RCC 7860 (cell line): ENCODE measurements at places on chromosomes 7 and 10.

- DNase-seq, result no peak
These were observed 250.5 kb upstream of the MEOX2 start for GRCh38 chr7:15936991-15937390.

- no peak for DNase-seq
These were observed 394.7 kb upstream of the AKR1E2 start for GRCh38 chr10:4431114-4431863.

- no peak for DNase-seq
These were observed 34.5 kb upstream of the EBLN1 start for GRCh38 chr10:22252224-22252800.

- peak; percentile 98 for DNase-seq
These were observed 3.4 kb downstream of the DNMBP start for GRCh38 chr10:100006243-100006886.

GRCh38 chr10:30188101-30188500 lies 128.7 kb upstream of the JCAD start:
- no peak for DNase-seq

DNA sequence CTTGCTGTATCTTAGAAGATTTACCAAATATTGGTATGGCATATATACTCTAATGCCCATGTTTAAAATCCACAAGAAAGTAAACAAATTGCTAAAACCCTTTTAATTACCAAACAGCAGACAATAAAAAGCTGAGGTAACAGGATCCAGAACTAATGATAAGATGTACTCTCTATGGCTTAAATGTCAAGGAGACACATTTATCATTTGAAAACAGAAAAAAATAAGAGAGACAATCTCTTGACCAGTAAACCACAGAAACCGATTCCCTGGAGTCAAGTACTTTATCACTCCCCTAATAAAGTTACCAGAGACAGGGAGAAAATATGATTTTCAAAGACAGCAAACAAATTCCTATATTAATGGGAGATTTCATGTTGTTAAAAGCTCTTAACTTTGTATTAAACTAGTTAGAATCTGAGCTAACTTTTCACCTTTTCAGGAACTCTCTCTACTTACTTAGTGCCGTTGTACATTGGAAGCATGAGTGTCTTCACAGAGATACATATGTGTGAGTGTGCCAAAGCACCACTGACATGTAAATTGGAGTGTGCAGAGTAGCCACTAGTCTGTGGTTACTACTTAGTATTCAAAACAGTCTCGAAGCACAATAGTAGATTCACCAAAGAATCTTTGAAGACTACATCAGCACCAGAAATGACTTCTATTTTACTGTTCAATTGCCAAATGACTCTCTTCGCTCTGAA lies 44.2 kb downstream of the TSPAN12 start:
- DNase-seq, result no peak

GRCh38 chr7:67661-68395 lies 124.5 kb upstream of the FAM20C start:
- DNase-seq, result no peak

DNA sequence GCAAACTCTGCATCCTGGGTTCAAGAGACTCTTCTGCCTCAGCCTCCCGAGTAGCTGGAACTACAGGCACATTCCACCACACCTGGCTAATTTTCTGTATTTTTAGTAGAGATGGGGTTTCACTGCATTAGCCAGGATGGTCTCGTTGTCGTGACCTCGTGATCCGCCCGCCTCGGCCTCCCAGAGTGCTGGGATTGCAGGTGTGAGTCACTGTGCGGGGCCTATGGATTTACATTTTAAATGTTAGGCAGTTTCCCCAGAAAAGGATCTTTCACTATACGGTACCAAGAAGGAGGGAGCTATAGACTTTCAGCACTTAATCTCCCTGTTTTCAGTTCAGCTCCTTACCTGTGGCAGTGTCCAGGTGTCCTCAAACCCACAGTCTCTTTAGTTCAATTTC lies 50.8 kb downstream of the SIRT1 start:
- no peak for DNase-seq

DNA sequence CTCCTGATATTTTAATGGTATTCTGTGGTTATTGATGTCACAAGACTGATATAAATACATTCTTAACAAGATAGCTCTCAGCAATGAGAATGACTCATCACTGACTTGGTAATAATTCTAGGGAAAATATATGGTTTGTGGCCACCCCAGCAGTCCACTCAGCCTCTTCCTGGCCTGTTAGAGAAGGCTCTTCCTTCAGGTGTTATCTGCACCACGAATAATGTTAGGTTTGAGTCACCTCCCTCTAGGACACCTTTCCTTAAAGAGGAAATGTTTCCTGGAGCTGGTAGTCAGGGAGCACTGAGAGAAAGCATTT lies 163.3 kb downstream of the SVIL start:
- DNase-seq, result peak; percentile 94

GRCh38 chr7:142908921-142909890 lies 23.7 kb upstream of the TRPV6 start:
- DNase-seq, result no peak

DNA sequence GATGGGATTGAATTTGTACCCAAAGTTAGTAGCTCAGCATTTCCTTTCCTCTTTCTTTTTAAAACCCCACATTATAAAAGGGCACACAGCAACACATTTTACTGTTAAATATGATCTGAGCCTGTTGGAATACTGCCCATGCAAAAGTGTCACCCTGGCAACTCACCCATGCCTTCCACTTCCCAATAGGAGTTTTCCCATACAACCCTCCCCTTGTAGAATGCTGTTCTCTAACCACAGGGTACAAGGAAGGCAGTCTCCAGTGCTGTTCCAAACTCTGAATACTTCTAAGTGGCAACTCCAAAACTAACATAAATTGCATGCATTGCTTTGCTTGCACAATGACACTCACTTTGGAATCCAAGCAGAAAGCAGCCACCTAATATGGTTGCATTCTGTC lies 60.8 kb downstream of the NRCAM start:
- DNase-seq, result no peak

GRCh38 chr10:77548157-77548556 lies 89.5 kb downstream of the KCNMA1 start:
- DNase-seq, result no peak

DNA sequence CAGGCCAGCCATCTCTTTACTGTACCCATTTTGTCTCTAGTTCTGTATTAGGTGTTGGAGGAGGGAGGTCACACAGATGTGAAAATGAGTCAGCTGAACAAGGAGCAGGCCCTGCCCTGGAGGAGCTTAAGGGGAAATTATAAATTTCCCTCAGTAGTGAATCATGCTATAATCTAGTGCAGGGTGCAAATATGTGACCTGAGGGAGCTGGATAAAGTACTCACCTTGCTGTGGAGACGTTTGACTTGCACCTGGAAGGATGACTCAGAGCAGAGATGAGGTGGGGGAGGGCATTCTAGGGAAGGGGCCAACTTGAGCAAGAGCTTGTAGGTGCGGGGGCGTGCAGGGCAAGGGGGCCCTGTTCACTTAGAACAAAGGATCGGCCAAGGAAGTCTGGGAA lies 610.6 kb downstream of the SDK1 start:
- no peak for DNase-seq

DNA sequence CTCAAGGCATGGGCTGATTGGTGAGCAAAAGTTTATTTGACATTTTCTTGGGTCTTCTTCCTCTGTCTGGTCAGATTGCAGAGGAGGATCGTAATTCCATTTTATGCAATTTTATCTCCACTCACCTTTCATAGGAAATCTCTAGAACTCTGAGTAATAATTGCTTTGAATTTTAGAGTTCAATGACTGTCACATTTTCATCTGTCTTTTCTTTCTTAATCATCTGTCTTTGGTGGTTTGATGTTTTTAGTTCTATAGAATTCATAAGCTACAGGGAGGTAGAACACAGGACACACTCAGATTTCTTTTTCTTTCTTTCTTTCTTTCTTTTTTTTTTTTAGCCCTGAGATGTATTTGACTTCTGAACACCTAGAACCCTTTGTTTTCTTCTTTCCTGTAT lies 11.6 kb downstream of the GATA3 start:
- no peak for DNase-seq

DNA sequence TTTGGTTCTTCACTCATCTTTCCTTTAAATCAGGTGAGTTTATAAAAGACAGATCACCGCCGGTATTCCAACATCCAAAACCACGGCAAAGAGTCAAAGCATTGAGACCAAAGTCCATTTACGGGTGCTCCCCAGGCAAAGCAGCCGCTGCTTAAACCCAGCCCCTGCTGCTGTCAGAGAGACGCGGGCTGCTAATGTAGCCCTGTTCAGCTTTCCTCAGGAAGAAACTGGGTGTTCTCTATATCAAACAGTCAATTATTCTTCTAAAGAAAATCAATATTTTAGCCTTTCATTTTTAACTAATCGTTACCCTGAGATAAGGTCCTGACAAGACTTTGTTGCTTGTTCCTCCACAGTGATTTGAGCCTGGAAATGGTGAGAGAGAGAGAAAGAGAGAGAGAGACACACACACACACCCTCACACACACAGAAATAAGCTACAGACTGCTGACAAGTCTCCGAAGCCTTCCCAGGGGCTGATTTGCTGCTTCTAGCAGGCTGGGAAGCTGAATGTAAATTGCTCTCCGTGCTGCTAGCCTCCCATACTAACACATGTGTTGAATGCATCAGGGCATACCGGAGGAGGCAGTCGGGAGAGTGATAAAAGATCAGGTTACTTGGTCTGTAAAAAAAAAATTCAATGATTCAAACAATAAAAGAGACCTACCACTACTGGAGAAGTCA lies 183.0 kb upstream of the ANK3 start:
- peak; percentile 10 for DNase-seq

GRCh38 chr7:2929321-2930201 lies 85.5 kb upstream of the GNA12 start:
- DNase-seq, result no peak

DNA sequence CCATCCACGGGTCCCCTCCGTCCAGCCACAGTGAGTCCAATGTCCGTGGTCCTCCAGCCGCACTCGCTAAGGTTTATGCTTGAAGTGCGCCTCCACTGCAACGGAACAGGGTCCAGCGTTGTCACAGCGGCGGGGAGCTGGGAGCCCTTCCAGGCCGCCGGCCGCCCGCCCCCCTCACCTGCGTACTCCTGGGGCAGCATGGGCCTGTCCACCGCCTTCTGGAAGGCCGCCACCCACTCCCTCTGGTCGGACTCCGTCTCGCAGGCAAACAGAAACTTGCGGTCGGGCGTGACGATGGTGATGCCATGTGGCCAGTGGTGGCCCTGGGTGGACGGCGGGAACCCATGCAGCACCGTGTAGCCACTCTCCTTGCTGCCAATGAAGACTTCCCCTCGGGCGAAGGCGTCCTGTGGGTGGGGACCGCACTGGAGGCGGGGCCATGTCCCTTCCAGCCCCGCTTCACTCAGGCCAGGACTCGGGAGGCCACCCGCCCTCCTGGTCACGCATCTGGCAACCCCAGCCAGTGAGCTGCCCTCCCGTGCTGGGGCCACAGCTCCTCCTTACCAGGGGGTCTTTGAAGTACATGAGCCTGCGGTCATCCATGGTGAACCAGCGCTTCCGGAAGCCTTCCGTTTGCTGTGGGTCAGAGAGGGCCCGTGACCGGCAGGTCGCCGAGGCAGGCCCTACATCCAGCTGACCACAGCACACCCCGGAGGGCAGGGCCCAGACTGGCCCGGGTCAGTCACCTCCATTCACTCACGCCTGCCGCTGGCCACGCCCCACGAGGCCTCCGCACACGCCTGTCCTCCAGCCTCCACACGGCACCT lies 22.7 kb downstream of the GET4 start:
- DNase-seq, result no peak

GRCh38 chr10:811379-812175 lies 119.9 kb downstream of the LARP4B start:
- DNase-seq, result no peak

- DNase-seq, result no peak
These were observed 155.1 kb downstream of the ANK3 start for GRCh38 chr10:60234551-60234950.

DNA sequence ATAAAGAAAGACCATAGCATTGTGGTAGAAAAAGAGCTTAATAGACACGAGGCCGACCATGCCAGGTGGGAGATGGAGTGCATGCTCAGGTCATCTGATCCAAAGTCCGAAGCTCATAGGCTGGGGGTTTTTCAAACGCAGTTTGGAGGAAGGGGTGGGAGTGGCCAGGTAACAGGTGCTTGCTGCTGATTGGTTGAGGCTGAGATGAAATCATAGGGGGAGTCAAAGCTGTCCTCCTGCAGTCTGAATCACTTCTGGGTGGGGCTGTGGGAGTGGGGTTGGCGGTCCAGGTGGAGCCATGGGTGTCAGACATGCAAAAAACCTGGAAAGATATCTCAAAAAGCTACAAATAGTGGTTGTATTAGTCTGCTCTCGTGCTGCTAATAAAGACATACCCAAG lies 2.8 kb upstream of the ERCC6 start:
- DNase-seq, result no peak

- DNase-seq, result peak; percentile 85
These were observed 425.4 kb downstream of the RPS24 start for GRCh38 chr10:78458983-78459638.
